ENCODE measurements at places on chromosomes 12 and 14.

GRCh38 chr12:100827901-100828520 lies 33.4 kb downstream of the ANO4 start:
- no peak for DNase-seq

DNA sequence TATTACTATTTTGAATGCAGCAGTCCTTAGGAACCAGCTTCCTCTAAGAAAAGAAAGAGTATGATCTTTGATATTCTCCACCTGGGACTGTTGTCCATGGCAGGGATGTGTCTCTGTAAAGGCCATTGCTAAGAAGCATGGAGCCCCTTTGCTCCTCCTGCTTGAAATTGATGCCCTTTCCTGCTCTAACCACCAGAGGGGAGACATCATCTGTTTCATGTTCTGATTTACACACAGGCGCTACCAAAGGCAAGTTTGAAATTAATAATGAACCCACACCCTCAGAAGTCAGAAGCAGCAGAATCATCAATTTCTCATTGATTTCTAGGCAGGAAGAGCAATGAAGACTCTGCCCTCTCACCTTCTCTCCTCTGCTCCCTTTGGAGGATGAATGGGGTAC lies 253.8 kb downstream of the RMST start:
- no peak for DNase-seq

DNA sequence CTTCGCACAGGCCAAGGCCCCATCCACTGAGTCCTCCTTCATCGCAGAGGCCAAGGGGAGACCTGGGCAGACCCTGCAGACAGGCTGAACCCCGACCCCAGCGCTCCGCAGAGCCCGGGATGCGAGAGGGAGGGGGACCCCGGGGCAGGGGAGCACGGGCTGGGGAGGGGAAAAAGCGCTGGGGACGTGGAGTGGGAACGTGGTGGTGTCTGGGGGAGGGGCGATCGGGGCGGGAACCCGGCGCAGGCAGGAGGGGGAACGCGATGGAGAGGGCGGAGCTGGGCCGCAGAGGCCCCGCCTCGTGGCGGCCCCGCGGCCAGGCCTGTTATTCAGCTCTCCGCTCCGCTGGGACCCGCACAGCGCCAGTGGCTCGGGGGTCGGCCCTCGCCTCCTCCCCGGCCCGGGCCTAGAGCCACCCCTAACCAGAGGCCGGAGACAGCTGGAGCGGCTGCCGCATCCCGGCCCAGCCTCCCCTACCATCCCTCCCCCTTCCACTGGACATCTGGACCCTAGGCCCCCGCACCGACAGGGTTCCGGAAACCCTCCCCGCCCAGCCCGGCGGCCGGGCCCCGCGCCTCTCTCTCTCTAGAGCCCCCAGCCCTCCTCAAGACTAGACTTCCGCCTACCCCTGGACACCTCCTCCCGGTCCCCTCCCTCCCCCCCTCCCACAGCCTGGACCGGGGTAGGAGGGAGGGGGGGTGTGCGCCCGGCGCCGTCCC lies at the start of gene ARHGEF25:
TSS of gene ARHGEF25 (plus strand) at position 328 of the 719 bp plus-strand sequence. CDS start 460 bp downstream, outside the sequence.
- DNase-seq = peak; percentile 65

DNA sequence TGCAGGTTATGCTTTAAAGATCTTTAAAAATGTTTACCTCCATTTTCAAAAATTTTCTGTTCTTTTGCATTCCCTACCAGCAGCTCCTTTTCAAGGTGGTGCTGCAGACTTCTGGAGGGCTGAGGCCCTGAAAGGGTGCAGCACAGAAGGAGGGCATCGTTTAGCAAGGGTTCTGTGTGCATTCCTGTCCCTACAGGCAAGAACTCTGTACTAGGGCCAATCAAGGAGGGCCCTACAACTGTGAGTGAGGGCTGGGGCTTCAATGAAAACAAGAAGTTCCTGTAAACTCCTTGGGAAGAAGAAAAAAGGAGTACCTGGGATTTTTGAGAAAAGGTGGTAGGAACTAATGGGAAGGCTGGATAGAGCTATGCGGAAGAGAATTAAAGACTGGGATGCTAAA lies 50.7 kb upstream of the CSRP2 start:
- DNase-seq = no peak

GRCh38 chr14:50736932-50737419 lies 68.9 kb upstream of the SAV1 start:
- DNase-seq = peak; percentile 31

- DNase-seq = no peak
Measured at GRCh38 chr14:89672636-89673511, 255.8 kb upstream of the FOXN3 start.

DNA sequence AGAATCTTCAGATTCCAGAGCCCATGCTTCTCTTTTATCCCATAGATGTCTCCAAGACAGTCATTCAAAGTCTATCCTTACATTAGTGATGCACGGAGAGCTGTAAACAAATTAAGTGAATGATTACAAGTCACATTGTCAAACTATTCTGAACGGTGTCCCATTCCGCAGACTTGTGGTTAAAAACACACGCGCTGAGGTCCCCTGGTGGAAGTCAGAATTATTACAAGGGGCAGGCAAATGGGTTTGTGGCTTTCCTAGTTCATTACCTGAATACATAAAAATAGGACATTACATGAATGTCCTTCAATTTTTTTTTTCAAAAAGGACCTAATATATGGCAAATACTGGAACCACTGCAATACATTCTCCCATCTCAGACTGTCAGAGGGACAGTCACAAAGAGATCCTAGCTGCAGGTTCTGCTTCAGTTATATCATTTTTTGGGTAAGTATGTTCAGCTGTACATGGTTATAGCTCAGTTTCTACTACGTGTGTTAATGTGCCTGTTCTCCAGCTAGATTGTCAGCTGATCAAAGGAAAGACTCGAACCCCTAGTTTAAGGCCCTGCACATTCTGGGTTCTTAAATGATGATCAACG lies 53.1 kb upstream of the STON2 start:
- peak; percentile 45 for DNase-seq

GRCh38 chr12:6775185-6776174 lies 3.2 kb downstream of the LAG3 start:
- DNase-seq = no peak

DNA sequence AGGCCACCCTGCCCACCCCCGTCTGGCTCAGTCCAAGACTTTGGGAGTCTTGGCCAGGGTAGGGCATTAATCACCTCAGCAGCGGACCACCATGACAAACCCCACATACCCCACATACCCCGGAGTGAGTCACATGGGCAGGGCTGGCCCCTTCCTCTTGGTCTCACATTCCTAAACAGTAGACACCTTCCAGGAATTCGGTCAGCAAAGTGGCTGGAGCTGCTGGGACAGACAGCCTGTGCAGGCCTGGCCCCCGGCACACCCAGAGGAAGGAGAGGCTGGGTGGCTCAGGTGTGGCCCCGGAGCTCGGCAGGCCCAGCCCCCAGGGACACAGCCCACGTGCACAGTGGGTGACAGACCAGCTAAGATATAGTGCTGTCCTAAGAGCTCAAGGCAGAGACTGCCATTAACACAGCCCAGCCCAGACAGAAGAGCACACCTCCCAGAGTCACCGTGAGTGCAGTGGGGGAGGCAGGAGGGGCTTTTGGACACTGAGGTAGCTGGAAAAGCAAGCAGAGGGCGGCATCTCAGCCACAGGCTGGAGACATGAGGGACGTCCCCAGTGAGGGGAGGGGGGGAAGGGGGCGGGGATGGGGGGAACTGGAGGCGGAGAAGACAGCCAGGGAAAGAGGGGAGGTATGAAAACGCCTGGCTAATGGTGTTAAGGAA lies 24.0 kb downstream of the CCDC85C start:
- DNase-seq = no peak

- DNase-seq = no peak
Measured at GRCh38 chr12:84290168-84290567, 622.4 kb downstream of the SLC6A15 start.

- no peak for DNase-seq
Measured at GRCh38 chr12:70733385-70733784, 96.2 kb upstream of the PTPRB start.

DNA sequence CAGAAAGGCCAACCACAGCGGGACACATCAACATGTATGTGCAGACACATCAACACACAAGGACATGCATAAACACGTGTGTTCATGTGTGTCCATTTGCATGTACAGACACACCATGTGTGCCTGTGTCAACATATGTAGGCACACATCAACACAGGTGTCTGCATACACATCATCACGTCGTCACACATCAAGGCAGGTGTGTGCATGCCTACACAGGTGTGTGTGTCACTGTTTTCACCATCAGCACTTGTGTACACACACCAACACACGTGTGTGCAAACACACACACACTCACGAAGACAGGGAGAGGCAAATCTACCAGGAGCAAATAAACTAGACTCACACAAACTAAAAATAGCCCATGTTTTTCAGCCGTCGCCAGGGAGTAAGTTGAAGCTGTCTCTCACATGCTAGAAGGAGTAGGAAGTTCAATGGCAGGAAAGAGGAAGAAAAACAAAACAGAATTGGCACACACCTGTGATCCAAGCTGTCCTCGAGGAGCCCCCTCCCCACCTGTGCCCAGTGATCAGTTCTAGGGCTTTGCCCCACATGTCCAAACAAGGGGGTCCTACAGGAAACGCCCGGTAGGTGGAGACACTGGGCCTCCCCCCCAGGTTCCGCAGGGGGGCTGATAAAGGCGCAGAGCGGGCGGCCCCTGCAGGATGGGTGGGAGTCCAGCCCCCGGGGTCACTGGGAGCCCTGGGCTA lies 7.4 kb downstream of the SCARB1 start:
- no peak for DNase-seq

DNA sequence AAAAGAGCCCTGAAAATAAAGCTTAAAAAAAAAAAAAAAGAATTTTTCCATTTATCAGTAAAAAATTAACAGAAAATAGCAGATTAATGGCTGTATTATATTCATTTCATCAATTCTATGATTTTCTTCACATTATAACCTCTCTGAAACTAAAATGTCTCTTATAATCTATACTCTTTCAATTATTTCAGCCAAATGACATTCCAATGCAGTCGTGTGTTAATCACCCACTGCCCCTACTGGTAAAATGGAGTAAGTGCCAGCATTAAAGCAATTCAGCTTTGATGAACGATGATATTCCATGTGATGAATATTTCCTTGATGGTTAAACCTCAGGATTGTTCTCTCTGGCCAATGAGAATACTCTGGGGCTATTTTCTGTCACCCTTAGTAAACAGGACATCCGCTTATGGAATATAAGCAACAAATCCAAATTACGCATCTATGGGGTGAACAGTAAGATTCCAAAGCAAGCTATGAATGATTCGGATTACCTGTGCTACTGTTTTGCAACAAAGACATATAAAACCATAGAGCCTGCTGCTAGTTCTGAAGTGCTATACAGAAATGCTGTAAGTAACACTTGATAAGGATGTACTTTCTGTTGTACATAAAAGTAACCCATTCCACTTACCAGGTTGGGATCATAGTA lies 20.3 kb upstream of the SYCP3 start:
- no peak for DNase-seq

- DNase-seq = no peak
Measured at GRCh38 chr12:131897875-131898274, 3.5 kb downstream of the ULK1 start.

DNA sequence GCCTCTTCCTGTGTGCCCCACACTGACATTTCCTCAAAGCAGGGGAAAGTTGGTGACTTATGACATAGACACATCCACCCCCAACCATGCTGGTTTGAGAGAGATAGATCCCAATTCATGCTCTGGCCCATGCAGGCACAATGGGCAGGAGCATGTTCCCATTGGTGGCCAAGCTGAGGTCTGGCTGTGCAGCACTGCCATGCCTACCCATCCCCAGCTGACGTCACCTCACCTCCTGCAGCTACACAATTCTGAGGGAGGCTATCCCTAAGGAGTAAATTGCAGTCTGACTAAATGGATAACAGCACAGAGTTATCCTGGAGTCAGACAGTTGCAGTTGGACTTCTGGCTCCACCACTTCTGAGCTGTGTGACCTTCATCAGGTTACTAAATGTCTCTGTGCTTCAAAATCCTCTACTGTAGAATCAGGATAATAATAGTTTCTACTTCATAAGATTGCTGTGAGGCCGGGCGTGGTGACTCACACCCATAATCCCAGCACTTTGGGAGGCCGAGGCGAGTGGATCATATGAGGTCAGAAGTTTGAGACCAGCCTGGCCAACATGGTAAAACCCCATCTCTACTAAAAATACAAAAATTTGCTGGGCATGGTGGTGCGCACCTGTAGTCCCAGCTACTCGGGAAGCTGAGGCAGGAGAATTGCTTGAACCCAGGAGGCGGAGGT lies 323.9 kb downstream of the BCL11B start:
- no peak for DNase-seq

DNA sequence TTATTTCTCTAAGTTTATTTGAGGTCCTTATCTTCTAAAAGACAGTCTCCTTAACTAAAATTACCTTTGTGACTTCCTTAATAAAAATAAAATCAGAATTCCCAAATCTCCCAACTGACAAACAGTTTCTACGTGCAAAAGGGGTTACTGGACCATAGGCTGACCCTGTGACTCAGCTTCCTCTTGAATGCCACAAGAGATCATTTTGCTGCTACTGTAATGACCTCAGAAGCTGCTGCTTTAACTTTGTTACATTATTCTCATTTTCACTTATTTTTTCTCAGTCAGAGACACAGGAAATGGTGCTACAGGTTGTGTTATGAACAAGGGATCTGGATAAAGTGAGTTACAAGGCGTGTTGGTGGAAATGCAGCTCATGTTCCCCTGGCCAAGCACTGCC lies 132.2 kb upstream of the TMTC2 start:
- DNase-seq = no peak

DNA sequence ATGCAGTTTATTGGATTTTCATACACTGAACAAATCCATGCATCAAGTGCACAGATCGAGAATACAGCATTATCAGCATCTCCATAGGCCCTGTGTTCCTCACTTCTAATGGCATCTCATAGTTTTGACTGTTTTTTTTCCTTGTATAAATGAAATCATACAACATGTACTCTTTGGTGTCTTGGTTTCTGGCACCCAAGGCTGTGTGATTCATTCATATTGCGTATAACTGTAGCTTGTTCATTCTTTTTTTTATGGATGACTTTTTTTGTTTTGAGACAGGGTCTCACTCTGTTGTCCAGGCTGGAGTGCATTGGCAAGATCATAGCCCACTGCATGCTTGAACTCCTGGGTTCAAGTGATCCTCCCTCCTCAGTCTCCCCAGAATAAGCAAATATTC lies 14.3 kb downstream of the RASSF8 start:
- DNase-seq = no peak

- no peak for DNase-seq
Measured at GRCh38 chr12:56769868-56770267, 6.7 kb downstream of the HSD17B6 start.
